SJSA1 (cell line): ENCODE measurements at places on chromosomes 7 and 10.
A peak's percentile ranks its signal among the peaks of the same experiment; 100 is the strongest.

GRCh38 chr10:132383751-132384196 lies 13.2 kb upstream of the PWWP2B start:
- DNase-seq, result no peak
- H3K4me1 ChIP-seq, result no peaks in the 10 kb centered on the region
- H3K36me3 ChIP-seq, result no peaks in the 10 kb centered on the region
- H3K4me3 ChIP-seq, result no peak overlapping the region

- no peaks in the 10 kb centered on the region for H3K27me3 ChIP-seq
- H3K4me3 ChIP-seq, result no peak overlapping the region
- H3K36me3 ChIP-seq, result no peaks in the 10 kb centered on the region
- H3K27ac ChIP-seq, result no peak overlapping the region
Measured at GRCh38 chr10:34719328-34719727, 95.8 kb downstream of the PARD3 start.

- no peak overlapping the region for H3K27ac ChIP-seq
- peaks cover 7% of the 10 kb centered on the region; the same call in 1 of the 2 replicates for H3K27me3 ChIP-seq
- no peaks in the 10 kb centered on the region for H3K36me3 ChIP-seq
- DNase-seq, result no peak
Measured at GRCh38 chr10:68224810-68225209, 7.1 kb downstream of the ATOH7 start.

DNA sequence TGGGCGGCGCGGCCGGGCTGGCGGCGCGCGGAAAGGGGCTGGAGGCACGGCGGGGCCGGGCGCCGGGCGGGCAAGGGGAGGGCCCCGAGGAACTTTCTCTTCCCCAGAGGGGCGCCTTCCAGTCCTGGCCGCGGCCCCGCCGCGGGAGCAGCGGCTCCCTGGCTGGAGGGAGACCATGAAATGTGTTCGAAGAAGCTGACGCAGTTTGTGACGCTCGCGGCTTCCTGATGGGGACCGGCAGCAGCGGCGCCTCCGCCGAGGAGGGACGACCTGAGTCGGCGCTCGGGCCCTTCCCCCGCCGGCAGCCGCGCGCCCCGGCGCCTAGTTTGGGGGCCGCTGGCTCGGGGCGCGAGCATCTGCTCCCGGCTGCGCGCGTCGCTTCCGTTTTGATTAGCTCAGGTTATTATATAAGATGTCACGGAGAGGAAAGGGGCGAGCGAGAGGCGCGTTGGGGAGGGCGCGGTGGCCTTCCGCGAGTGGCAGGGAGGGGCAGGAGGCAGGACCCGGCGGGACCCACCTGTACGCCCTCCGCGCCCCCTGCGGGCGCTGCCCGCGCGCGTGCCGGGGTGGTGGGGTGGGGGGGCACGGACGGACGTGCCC lies 57.1 kb upstream of the PCGF5 start:
- H3K36me3 ChIP-seq, result peaks cover 10% of the 10 kb centered on the region
- H3K4me3 ChIP-seq, result peak overlapping the region; percentile 97
- H3K27ac ChIP-seq, result peak overlapping the region; percentile 80
- peak; percentile 64 for DNase-seq
- H3K4me1 ChIP-seq, result peaks cover 23% of the 10 kb centered on the region

GRCh38 chr10:114917927-114918672 lies 19.9 kb upstream of the TRUB1 start:
- no peaks in the 10 kb centered on the region for H3K4me1 ChIP-seq
- no peak for DNase-seq
- no peak overlapping the region for H3K27ac ChIP-seq

GRCh38 chr10:133236401-133237240 lies 1.0 kb upstream of the VENTX start:
- no peaks in the 10 kb centered on the region for H3K36me3 ChIP-seq
- H3K27me3 ChIP-seq, result peaks cover 53% of the 10 kb centered on the region
- no peak for DNase-seq
- H3K4me1 ChIP-seq, result no peaks in the 10 kb centered on the region

DNA sequence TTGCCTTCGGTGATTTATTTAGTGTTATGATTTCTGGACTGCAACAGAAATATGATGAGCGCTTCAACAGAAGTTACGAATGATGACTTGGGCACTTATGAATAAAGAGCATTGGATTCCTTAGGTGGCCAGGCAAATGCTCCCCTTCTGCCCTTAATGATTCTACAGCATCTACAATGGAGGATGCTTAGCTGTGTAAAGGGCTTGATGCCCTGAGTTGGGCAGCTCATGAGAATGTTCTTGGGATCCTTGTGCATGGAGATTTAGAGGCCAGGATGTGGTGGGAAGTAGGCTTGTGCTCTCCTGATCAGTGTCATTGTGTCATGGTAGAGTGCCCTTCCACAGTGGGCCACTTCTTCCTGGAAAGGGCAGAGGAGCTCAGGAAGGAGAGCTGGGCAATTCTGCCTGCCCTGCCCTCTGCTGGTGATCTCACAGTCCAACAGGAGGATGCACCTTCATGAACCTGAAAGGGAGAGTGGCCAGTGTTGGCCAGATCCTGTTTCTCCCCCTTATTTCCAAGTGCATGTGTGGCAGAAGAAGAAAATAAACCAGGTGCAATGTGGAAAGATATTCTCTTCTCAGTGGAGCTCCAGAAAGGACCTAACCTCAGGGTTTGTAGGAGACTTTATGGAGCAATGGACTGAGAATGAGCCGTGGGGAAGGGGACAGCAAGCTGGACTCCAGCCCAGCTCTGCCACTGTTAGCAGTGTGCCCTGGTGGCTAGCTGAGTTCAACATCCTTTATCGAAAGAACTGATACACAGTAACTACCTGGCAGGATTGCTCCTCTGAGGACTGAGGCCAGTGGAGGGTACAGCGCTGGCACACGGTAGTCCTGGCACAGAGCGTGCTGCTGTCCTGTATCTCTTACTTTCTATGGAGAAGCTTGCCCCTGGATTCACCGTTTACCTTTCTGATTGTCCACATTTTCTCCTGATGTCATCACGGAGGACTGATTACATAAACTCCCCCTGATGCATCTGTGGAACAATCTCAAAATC lies 182.9 kb downstream of the BMPER start:
- DNase-seq, result peak; percentile 52
- H3K4me3 ChIP-seq, result no peak overlapping the region
- H3K36me3 ChIP-seq, result no peaks in the 10 kb centered on the region
- no peaks in the 10 kb centered on the region; the same call in 1 of the 2 replicates for H3K4me1 ChIP-seq
